ENCODE measurements at places on chromosomes 12 and 14.
A peak's percentile ranks its signal among the peaks of the same experiment; 100 is the strongest.

DNA sequence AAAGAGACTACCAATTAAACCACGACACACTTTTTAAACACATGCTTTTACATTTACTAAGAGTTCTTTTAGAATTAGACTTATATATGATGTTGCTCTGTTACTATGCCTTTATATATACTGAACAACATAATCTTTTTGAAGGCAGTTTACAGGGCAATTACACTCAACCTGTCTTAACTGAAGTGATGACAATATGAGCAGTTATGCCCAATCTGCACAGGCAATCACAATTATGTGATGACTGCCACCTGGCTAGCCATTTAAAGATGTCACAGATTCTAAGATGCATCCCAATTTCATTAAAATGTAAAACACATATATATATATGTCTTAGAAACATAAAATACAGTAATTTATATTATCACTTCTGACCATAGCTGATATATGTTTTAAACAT lies 112.6 kb downstream of the STXBP6 start:
- DNase-seq, result no peak

DNA sequence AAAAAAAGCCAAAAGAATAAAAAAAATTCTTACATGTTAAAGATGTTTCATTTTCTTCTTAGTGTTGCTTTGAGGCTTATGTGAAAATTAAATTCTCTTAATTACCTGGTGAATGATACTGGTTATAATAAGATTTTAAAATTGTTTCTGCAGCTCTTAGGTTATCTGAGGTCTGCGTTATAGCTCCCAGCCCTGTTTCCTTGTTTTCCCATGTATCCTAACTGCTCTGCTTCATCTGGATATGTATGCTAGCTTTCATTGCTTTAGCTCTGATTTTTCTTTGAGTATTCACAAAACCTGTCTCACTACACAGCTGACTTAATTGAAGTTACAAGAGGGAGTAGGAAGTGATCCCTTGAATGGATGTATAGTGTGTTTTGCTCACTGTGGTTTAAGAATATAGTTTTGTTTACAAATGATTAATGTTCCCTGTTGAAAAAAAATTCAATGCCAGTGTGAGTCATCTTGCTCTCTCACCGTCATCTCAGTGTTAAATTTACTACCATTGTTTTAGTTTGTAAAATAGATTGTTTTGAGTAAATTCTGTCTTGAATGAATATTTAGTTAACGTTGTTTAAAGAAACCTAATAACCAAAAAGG lies 26.8 kb downstream of the CPSF6 start:
- DNase-seq, result peak; percentile 62

- peak; percentile 66 for DNase-seq
These were observed 89.2 kb upstream of the TMEM260 start for GRCh38 chr14:56490379-56490778.

- DNase-seq, result no peak
These were observed 12.9 kb downstream of the BMP4 start for GRCh38 chr14:53943751-53944083.

DNA sequence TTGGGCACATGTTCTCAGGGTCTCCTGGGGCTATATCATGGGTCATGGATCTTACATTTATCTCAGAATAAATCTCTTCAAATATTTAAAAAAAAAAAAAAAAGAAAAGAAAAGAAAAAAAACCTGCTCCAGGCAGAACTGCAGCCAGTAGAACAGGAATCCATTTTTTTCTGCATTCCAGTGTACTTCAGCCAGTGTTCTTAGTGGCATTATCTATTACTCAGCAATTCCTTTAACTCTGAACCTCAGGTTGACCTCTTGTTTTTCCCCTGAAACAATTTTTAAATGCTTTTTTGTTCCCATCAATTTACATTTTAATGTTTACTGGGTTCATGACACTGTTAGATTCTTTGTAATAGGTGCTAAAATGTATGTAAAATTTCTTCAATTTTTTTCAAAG lies 66.7 kb upstream of the STXBP6 start:
- peak; percentile 55 for DNase-seq

DNA sequence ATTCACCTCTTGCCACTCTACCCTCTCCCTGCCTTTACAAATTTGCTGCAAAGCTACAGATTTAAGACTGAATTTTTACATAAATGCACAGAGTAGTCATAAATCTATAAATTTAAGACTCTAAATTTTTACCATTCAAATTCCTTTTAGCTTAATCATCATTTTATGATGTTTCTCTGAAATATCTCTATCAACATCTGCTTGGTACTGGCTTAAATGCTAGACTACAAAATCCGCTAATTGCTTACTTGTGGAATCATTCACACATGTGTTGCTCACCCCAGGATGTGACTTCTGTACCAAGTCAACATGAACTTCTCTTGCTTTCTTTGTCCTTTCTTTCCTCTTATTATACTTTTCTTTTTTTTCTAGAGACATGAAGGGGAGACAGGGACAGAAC lies 109.2 kb downstream of the GALC start:
- no peak for DNase-seq

GRCh38 chr14:24337824-24338175 lies 2.0 kb downstream of the RIPK3 start:
- no peak for DNase-seq

DNA sequence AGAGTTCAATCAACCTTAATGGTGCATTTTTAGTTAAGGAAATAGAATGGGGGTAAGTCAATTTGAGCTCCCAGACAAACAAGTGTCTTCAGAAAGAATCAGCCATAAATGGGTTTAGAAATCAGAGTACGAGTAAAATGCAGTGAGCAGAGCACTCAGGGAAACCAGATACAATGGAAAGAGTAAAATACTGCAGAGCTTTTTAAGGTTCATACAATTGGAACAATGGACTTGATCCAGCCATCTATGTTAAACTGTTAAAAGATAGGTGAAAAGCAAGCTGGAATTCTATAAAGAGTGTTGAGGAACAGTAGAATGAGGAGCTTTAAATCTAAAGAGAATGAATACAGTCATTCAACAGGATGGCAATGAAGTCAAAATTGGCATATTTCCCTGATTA lies 23.8 kb upstream of the PCNX4 start:
- no peak for DNase-seq

GRCh38 chr14:69547701-69548348 lies 26.8 kb downstream of the CCDC177 start:
- peak; percentile 26 for DNase-seq

GRCh38 chr12:42421844-42422779 lies 96.1 kb downstream of the PPHLN1 start:
- DNase-seq, result peak; percentile 89

- no peak for DNase-seq
These were observed 58.8 kb upstream of the C14orf132 start for GRCh38 chr14:95980402-95980801.

DNA sequence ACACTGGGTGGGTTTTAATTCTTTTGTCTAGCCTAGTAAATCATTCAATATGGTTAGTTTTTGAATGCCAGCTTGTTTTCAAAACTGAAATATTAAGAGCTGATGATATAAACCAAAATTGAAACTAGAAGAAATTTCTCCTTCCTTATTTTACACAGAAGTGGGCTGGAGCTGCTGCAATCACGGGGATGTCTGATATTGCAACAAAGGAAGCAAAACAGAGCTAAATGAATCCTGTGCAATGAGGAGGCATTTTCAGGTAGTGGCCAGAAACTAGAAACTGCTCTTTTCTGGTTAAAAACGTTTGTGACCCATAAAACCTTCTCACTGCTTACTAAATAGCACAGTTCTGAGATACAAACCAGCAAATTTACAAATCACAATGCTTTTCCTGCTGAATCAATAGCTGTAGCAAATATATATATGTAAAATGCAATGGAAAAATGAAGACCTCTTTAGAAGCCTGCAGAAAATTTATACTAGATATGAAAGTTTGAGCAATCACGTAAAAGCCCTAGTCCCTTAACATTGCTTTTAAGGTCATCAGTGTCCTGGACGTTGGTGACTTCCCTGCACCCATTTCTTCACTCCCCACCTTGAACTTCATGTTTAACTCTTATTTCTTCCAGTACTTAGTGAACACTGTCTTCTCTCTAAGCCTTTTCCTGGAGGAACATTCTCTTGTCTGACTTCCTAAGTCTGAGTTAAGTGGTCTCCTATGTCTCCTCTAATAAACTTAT lies 15.9 kb upstream of the LRRK2 start:
- no peak for DNase-seq

GRCh38 chr12:48994224-48995085 lies 4.7 kb downstream of the DDN start:
- no peak for DNase-seq

DNA sequence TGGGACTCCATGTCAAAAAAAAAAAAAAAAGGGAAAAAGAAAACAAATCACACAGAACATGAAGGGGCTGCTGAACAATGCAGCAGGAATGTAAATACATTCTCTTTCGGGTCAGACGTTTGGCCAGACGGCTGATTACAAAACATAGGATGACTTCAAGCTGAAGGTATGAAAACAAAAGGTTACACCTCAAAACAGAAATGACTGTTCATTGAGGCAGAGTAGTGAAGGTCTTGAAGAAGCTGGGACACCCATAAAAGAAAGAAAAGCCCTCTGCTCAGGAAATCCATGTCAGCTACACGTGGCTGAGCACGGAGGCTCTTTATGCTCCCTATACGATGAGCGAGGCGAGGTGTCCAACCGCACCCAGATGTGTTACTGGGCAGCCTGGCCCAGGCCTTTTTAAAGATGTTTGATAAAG lies 37.7 kb downstream of the FGD4 start:
- DNase-seq, result peak; percentile 98

DNA sequence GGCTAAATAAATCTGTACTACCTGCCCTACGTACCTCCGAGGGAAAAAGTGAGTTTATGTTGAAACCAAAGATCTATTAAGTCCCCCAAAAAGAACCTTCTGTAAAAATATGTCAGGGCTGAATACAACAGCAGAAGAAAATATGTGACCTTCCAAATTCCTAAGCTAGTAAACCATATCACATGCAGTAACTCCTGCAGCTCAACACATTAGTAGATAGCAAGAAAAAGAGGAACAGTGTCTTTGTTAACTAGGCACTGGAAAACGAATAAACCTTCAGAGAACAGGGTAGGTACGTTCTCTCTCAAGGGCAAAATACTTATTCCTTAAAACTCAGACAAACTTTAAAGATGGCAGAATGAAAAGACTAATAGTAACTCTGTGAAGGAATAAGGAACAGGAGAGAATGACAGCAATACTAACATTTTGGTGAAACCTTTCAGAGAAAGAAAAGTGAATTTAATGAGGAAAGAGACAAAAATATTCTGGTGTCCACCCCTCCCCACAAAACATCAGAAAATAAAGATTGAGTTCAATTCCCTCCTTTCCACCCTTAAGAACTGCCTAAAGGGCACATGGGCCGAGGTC lies 18.0 kb downstream of the CBX5 start:
- DNase-seq, result peak; percentile 77

- no peak for DNase-seq
These were observed 542.7 kb downstream of the SLC16A7 start for GRCh38 chr12:60138526-60138925.

- DNase-seq, result no peak
These were observed 82.4 kb downstream of the SLC25A21 start for GRCh38 chr14:37090026-37090425.

GRCh38 chr12:120916561-120916960 lies 12.4 kb upstream of the SPPL3 start:
- DNase-seq, result no peak

- DNase-seq, result peak; percentile 11
These were observed 381 bp downstream of the YY1 start for GRCh38 chr14:100239211-100239839.

GRCh38 chr12:60101715-60102114 lies 505.9 kb downstream of the SLC16A7 start:
- peak; percentile 50 for DNase-seq

- no peak for DNase-seq
These were observed 67.1 kb upstream of the KRR1 start for GRCh38 chr12:75578546-75578945.

- no peak for DNase-seq
These were observed 3.8 kb upstream of the TULP3 start for GRCh38 chr12:2886768-2887450.

- no peak for DNase-seq
These were observed 24.1 kb upstream of the RPS6KA5 start for GRCh38 chr14:91084516-91084915.

DNA sequence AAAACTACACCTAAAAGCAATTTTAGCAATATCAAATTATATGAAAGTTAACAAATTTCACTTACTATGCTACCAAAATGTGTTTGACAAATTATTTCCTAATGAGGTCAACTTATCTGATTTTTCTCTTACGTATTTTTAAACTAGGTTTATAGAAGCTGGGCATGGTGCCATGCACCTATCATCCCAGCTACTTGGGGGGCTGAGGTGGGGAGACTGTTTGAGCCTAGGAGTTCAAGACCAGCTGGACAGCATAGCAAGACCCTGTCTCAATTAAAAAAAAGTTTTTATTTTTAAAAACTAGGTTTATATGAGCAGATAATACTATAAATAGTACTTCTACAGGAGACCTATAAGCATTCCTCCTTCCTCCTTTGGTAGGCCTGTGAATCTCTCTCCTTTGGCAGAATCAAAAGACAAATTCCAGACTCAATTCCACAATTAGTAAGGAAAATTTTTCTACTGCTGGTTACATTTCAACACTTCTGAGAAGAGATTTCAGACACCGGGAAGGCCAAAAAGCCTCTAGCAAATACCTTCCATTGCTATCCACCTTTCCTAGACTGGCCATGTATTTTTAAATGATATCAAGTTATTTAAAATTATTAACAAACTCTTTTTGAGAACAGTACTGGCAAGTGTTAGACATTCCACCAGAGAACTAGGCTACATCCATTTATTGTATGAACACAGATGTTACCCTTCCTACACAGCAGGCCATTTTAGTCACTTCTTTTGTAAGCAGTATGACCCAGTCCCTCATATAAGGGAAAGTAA lies 34.4 kb downstream of the CDK17 start:
- DNase-seq, result no peak

- DNase-seq, result no peak
These were observed 63.0 kb upstream of the TCL1B start for GRCh38 chr14:95623195-95623594.

DNA sequence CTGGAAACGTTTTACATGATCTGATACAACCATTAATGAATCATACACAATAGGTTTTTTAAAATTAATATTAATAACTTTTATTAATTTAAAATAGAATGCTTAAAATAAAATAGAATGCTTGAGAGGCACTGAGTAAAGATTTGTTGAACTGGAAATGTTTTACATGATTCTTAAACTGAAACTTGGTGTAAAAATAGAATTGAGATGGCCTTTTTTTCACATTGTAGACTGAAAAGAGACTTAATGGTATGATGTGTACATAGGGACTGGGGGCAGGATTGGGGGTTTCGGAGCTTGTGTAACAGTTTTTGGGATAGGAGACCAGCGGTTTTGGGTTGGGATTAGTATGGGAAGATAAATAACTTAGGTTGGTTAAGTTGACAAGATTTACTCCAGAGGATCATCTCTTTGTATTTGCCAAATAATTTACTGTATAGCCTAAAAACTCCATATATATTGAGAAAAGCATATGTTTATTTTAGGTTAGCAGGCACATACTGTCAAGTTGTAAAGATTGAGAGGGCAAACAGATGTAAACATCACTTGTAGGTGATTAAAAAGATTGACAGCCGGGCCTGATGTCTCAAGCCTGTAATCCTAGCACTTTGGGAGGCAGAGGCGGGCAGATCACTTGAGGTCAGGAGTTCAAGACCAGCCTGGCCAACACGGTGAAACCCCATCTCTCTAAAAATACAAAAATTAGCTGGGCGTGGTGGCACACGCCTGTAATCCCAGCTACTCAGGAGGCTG lies 2.0 kb upstream of the ZNF410 start:
- DNase-seq, result no peak

GRCh38 chr12:106108185-106108835 lies 30.4 kb downstream of the NUAK1 start:
- peak; percentile 75 for DNase-seq

GRCh38 chr14:70289138-70289537 lies 70.3 kb downstream of the COX16 start:
- DNase-seq, result no peak
